ENCODE measurements at places on chromosomes 7 and 10.

GRCh38 chr10:61890430-61890829 lies 11.1 kb upstream of the ARID5B start:
- no peak for DNase-seq

DNA sequence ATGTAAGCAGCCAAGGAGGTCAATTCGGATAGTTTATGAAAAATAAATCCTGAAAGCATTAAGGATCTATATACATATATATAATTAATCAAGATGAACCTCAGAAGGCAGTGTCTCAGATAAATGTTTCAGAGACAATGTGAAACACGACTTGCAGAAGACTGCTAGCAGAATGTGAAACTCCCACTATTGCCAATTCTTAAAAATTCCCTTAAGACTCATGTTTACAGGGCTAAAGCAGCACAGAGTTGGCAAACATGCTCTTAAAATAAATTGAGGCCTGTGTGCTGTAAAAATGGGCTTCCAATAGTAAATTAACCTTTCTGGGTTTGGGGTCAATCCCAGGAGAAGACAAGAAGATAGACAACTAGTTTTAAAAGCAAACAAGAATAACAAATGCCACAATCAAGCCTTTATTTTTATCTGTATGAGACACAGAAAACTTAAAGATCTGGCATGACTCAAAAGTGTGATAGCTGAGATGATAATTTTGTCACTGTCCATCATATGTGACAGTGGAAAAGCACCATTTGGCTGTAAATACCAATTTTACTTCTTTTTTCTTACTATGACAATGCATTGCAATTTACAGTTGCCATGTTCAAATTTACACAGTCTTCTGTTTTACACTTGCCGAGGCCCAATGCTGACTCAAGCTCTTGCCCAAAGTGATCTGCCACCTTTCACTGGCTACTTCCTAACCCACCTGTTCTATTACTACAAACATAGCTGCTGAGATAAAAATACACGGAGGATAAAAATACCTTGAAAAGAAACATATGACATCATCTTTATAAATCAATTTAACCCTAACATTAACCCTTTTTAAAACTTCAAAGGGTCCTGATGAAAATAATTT lies 78.6 kb downstream of the CHCHD3 start:
- no peak for DNase-seq

DNA sequence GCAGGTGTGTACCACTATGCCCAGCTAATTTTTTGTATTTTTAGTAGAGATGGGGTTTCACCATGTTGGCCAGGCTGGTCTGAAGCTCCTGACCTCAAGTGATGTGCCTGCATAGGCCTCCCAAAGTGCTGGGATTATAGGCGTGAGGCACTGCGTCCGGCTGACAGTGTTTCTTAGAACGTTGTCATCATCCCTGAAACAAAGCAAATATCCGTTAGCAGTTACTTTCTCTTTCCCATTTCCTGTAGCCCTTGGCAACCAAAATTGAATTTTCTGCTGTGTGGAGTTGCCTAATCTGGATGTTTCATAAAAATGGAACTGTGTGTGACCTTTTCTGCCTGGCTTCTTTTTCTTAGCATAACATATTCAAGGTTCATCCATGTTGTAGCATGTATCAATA lies 22.4 kb downstream of the ZNF33A start:
- no peak for DNase-seq

DNA sequence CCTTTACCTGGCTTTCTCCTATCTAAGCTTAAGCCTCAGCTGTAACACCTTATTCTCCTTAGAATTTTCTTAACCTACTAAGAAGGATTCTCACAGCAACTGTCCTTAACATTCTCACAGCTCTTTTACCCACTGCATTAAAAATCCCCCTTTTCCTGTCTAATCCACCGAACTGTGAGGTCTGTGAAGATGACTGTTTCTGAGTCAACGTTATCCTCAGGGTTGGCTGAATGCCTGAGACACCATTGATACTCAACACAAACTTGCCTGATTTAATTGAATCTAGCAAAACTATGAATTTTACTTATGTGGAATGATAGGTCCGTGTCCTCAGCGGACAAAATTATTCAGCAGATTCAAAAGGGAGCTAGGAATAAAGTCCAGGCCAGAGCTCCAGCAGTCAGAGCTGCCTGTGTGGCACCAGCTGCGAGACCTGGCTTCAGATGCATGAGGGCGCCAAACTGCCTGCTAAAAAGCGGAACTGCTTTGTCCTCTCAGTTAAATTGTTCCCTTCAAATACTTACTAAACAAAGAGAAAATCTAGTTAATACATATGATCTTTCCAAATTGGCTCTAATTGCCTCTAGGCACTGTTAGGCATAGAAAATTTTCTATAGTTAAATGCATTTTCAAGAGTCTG lies 33.4 kb upstream of the VWDE start:
- DNase-seq: no peak

DNA sequence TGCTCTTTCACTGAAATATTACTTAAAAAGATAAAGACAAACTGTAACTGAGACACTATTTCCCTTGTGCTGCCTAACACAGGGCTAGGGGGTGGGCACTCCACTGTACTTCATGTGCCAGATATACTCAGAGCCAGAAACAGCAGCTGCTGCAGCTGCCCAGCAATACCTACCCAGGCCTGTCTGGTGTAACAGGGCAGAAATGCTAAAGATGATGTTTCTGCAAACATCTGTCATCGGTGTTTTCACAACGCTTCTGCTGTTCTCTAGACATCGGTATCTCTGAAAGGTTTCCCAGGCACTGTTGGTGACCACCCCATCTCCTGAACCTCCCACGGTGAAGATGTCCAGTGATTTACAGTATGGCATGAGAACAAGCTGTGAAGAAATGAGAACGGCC lies 42.7 kb downstream of the LAMB1 start:
- no peak for DNase-seq

- no peak for DNase-seq
These were observed 53.2 kb downstream of the BPGM start for GRCh38 chr7:134699899-134700298.

DNA sequence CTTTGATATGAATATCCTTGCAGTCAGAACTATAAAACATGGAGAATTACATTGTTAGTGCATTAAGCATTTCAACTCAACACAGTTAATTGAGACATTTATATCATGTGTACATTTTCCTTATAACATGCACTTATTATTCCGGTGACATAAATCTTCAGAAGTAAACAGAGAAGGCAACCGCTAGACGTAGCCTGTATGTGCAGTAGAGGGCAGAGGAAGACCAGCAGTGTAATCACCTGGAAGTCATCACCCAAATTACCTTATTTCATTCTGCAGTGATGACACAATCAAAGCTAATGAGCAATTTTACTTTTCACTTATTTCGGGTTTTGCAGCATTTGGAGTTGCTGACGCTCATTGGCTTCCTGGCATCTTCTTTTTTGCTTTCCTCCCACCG lies 394.6 kb downstream of the SDK1 start:
- no peak for DNase-seq

DNA sequence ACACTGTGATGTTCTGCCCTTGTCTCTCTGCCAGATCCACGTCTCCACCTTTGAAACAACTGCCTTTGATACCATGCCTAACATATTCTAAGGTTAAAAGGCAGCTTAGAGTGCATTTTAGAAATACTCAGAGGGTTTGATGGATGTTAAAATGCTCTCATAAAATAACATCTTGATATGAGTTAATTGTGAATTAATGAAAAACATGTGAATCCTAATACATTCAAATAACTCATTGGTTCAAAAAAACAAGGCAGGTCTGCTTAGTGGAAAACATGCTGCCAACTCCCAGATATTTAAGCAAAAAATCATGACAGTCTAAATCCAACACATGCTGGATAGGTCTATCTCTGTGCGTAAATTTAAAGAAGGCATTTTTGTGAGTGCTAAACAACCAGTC lies 291.8 kb downstream of the AHR start:
- no peak for DNase-seq

GRCh38 chr10:127947211-127947610 lies 40.3 kb downstream of the PTPRE start:
- no peak for DNase-seq

DNA sequence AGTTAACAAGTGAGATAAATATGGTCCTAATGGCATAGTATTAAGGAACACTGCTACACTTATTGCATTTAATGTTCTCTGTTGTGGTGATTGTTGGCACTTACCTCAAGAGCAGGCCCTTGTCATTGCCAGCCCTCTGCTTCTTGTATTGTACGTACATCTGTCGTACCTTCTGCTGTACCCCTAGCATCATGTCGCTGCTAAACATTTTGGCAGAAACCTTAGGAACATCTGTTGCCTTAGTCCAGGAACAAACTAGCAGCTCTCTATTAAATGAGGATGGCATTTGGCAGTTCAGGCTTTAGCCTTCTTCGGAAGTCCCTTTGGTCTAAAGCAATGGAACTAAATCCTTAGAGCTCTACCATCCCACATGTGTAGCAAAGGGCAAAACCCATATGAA lies 47.6 kb downstream of the PRKG1 start:
- no peak for DNase-seq
